OCI-M1 (cell line): ENCODE measurements at places on chromosomes 16 and 17.

GRCh38 chr17:39618956-39619785 lies 7.6 kb upstream of the PPP1R1B start:
- DNase-seq, result no peak

DNA sequence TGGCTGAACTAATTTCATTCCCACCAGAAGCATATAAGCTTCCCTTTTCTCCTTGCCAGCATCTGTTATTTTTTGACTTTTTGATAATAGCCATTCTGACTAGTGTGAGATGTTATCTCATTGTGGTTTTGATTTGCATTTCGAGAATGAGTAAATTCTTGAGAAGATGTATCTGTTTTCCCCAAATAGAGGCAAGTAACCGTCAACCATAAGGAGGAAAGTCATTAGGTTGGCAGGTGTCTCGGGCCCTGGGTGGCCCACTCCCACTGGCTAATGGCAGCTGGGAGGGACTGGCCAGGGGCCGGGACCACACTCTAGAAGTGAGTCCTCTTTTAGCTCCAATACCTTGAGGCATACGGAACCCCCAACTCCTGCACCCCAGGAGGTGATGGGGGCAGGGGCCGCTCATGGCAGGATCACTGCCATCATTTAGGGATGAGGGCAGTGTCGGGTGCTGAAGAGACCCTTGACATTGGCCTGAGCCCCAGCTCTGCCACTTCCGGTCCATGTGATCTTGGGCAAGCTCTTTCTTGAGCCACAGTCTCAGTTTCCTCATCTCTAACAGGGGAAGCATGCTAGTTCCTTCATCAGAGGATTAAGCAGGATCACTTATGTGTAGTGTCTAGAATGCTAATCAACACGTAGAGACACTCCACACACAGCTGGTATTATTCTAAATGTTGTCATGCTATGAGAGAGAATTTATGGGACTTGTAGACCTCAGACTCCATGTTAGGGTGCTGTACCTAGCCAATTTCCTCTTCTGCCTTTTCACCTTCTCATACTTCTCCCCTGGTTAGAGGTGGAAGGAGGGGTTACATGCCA lies 44.3 kb downstream of the RGS9 start:
- DNase-seq, result no peak

DNA sequence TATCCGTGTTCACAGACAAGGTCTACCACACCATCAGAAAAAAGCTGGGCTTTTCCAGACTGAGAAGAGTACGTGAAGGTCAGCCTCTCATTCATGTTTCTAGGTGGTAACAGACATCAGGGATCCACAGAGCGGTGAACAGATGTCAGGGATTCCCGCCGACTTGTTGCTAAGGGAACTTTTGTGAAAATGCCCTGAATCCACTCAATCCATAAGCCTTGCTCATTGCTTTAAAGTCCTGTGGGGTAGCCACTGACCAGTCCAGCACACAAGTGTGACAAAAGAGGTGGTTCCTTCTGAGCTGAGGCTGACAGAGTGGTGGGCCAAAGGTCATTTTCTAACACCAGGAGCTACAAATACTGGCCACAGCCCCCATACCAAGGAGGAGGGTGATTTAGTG lies 5.9 kb downstream of the GAS7 start:
- no peak for DNase-seq

DNA sequence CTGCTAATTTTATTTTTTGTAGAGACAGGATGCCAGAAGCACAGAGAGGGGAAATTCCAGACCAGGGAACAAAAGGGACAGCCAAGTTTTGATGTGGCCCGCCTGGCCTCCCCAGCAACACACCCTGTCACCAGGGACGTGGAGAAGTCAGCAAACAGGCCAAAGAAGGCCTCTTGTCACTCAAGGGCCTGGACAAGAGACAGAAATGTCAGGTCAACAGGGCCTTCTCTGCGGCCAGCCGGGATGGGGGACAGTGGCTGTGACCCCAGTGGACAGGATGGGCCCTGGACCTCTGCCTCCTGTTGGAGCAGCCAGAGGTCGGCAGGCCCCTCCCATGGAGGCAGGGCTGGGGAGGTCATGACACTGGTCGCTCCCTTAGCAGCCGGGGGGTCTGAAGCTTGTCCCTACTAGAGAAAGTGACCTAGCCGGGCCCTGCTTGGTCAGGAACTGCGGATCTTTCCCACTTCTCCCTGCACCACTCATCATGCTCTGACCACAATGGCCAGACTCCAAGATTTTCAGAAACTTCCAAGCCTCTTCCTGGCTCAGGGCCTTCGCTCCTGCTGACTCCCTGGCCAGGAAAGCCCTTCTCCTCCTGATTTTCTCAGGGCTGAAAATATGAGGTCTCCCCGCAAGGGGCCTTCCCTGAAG lies 9.2 kb upstream of the TVP23A start:
- DNase-seq, result no peak
